Suprapubic skin (tissue), 4 donors: ENCODE measurements at places on chromosomes 2 and 18. TPM values are rescaled to one million over a fixed set of nuclear protein-coding genes. Genes with fewer than 3 reads are reported as not detected.

The DOK6 gene
- total RNA-seq = 0.42 TPM

GRCh38 chr2:208033701-208034502 is 8.6 kb upstream of the PLEKHM3 start:
- H3K27ac ChIP-seq = no peak overlapping the region
- H3K4me1 ChIP-seq = no peaks in the 10 kb centered on the region
- no peak for DNase-seq

DNA sequence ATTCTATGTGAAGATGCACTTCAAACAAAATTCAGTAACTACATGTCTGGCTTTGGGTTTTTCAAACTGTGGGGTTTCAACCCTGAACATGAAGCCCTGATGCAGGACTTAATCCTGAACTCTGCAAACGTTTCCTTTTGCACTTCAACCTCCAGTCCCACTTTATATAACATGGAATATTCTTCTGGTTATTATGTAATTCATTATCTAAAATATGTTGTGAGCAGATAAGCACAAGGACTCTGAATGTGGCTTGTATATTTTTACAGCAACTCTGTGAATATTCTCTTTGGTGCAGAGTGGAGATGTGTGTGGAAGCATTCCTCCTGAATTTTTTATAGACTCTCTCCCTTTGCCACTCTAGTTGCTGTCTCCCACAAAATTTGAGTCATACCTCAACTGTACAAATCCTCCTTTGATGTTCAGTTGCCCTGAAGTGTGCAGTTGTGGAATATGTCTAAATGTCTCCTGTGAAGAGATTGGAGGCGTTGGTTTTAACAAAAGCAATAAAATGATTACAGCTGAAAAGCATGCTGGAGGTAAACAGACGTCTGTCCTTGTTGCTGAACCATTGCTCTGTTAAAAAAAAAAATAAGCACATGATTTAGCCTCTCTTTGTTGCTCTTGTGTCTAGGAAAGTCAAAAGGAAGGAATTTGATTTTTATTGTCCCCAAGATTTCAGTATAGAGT is 205.1 kb upstream of the NRP2 start:
- H3K4me3 ChIP-seq = no peak overlapping the region
- no peaks in the 10 kb centered on the region for H3K27me3 ChIP-seq
- H3K36me3 ChIP-seq = no peaks in the 10 kb centered on the region
- DNase-seq = no peak

DNA sequence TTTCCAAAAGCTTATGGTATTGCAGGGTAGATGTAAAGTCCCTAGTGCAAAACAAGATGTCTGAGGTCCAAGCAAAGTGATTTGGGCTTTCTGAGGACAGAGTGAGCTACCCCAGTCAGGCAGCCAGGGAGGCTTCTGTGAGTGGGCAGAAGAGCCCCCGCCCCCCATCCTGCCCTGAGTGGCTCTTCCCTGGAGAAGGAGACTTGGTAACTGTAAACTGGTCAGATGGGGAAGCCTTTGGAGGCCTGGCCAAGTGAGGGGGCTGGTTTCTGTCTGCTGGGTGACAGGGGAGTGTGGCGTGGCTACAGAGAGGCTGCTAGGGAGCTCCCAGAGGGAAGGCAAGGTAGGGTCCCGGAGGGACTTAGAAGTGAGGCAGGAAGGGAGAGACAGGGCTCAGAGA is 181.3 kb upstream of the HAAO start:
- H3K4me1 ChIP-seq = peaks cover 40% of the 10 kb centered on the region
- no peak overlapping the region for H3K4me3 ChIP-seq
- no peaks in the 10 kb centered on the region for H3K36me3 ChIP-seq
- no peak overlapping the region for H3K27ac ChIP-seq
- DNase-seq = no peak

DNA sequence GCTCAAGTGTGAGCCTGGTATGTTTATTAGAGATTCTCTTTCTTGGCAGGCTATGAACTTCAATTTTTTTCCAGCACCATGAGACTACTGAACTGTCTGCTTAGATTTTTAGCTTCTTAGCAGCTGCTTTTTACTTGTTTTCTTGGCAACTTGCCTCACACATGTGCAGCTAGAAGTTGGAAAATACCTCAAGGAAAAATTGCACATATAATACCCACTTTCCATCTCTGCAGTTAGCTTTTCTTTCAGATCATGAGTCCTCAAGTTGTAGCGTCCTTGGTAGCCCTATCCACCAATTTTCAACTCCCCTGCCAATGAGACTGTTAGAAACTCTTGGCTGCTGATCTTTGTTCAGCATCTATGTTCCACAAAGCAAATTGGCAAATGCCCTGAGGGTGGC is 302.1 kb downstream of the HRH4 start:
- H3K4me1 ChIP-seq = peaks cover 23% of the 10 kb centered on the region
- H3K36me3 ChIP-seq = no peaks in the 10 kb centered on the region
- no peak overlapping the region for H3K27ac ChIP-seq
- DNase-seq = no peak
- H3K4me3 ChIP-seq = no peak overlapping the region
- no peaks in the 10 kb centered on the region for H3K27me3 ChIP-seq
